ENCODE measurements at places on chromosomes 7 and 10.

DNA sequence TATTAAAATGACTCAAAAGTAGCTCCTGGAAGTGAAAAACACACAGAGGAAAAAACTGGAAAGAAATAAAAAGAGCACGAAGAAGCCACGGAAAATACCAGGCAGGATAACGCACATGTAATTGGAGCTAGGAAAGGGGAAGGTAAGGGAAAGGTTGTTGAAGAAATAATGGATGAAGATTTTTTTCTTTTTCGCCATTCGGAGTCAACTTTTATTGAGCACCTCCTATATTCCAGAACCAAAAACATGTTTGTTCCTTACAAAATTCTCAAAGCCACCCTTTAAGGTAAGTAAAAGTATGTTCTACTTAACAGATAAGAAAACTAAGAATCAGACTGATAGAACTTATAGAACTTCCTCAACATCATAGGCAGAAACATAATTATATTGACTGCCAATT is 32.8 kb upstream of the PTPRN2 start:
- no peak for DNase-seq

DNA sequence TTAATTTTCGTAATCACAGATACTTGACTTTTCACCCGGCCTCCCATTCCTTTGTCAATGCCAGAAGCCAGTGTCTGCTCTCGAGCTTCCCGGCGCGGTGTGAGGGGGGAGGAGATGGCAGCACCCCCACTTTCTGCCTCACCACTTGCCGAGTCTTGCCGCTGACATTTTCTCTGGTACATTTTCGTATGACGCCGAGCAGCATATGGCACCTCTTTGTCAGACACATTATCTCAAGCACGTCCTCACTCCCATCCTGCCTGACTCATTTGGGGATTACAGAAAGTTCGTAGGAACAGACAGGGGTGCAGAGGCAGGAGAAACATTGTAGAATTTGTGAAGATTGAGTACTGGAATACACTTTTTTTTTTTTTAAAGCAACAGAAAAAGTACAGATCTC is 60.8 kb upstream of the SORCS3 start:
- DNase-seq = no peak

GRCh38 chr10:50788951-50789945 is 49.5 kb downstream of the ASAH2B start:
- DNase-seq = no peak

GRCh38 chr10:110556296-110556695 is 11.2 kb upstream of the SMC3 start:
- no peak for DNase-seq

- DNase-seq = no peak
These were observed 84.8 kb upstream of the NRP1 start for GRCh38 chr10:33419311-33419710.

DNA sequence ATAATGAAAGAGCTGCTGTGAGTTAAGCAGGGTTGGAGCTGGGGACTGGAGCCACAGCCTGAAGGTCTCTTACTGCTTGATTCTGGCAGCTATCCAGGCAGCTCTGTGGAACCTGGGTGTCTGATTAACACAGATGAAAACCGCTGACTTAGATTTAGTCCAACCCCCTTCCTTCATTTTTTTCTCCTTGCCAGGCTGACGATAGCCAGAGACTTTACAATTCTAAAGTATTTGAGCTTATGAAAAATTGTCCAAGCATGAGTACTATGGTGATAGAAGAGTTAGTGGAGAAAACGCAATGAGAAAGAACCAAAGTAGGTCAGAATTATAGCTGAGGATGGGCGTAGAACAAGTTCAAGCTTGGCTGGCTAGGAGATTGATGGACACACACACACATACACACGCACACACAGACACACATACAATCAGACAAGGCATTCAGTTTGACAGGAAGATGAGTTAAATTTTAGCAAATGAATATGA is 13.5 kb upstream of the GPR85 start:
- no peak for DNase-seq

DNA sequence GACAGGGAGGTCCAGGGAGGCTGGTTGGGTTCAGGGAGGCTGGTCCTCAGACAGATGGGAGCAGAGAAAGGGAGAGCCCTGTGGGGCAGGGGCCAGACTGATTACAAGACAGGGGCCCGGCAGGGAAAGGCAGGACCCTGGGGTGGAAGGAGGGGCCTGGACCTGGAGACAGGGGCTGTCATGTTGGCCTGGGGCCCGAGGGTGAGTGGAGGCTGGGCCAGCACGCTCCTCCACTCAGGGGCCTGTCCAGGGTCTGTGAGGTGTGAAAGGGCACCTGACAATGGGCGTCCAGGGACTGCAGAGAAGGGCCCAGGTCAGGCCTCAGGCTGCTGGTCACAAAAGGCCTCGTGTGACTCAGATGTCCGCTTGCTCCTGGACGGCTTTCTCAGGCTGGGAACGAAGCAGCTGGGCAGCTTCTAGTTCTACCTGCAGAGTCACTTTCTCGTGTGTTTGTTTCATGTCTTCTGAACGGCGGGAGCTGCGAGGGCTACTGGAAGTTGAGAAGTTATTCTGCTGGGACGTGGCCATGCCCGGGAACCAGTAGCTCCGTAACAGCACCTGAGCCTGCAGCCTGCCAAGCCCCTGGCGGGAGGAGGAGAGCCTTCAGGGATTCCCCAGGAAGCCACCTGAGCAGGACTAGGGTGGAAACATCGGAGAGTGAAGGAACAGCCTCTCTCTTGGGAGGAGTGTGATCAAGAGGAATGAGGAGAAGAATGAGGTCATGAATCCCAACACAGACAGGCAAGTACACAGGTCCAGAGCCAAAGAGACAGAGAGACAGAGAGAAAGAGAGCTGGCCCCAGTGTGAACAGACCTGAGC is 65.8 kb downstream of the KLF6 start:
- DNase-seq = no peak

DNA sequence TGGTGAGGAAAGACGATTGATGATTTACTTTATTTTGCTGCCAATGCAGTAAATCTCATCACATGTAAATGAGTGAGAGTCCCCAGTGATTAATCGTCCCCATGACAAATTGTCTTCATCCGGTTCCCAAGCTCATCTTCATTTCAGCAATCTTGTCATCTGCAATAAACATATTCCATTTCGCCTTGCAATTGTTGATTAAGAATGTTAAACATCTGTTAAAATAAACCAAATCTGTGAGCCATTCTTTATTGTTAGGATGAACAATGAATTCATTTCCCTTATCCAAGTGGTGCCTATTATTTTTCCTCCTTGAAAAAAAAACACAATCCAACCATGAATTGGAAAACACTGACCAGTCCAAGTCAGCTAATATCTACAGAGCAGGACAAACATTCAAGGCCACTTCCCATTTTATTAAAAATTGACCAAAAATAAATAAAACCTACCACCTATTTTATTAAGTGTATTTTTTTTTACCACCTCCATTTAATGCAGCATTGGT is 36.5 kb downstream of the NPS start:
- no peak for DNase-seq
